ENCODE measurements at places on chromosomes 7 and 10.

GRCh38 chr7:79652619-79653018 lies 199.2 kb upstream of the MAGI2 start:
- no peak for DNase-seq

DNA sequence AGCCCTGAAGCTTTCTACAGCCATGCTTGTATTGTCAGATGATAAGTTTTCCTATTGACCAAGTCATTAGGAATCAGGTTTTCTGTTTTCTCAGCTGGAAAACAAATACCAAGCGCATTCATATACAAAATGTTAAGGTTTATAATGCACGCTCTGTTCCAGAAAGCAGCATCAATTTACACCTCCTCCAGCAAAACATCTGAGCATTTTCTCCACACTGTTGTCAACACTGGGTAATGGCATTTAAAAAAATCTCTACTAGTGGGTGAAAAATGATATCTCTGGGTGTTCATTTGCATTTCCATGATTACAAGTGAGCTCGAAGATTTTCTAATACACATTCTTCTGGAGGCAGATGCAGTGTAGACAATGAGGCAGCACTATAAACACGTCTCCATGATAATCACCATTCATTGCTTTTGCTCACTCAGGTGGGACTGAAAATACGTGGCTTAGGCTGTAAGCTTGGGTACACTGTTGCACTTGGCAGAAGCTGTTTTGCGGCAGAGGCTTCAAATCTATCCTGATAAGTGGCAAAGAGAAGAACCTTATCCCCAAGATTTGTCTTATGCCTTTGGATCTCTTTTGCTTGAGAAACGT lies 114.8 kb upstream of the PLPP4 start:
- DNase-seq: no peak

- peak; percentile 55 for DNase-seq
These were observed 325.9 kb downstream of the GFRA1 start for GRCh38 chr10:115947104-115947503.

DNA sequence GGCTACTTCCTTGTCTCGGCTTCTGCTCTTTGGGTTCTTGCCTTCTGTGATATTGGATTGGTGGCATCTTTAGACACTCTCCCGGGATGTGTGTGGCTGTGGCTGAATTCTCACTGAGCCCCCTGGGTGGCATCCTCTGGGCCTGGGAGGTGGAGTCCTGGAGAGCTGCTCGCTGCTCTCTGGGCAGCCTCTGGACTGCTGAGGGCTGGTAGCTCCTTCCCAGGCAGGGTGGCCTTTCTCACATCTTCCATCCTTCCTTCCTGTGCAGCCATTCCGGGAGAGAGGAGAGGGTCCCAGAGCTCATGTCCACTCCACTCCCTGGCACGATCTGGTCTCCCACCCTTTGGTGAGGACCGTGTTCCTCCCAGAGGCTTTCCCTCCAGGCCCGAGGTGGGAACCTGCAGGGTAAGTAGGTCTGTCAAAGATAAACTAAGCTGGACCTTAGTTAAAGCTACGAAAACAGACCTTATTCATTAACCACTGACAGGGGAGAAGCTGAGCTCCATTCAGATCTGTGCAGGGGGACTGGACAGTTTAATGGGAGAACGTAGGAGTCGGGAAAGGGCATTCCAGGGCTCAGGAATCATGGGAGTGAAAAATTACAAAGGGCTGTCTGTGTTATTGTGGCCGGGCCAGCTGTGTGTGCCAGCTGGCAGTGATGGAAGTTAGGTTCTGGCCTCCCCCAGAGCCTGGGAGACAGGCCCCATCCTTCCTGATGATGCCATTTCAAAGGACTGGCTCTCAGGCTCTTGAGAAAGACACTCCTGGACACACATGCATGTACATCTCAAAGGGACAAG lies 8.7 kb downstream of the ATP6V0E2 start:
- DNase-seq: no peak

- no peak for DNase-seq
These were observed 116.1 kb upstream of the NAMPT start for GRCh38 chr7:106400923-106401322.
